ENCODE measurements at places on chromosomes 7 and 10.
A peak's percentile ranks its signal among the peaks of the same experiment; 100 is the strongest.

DNA sequence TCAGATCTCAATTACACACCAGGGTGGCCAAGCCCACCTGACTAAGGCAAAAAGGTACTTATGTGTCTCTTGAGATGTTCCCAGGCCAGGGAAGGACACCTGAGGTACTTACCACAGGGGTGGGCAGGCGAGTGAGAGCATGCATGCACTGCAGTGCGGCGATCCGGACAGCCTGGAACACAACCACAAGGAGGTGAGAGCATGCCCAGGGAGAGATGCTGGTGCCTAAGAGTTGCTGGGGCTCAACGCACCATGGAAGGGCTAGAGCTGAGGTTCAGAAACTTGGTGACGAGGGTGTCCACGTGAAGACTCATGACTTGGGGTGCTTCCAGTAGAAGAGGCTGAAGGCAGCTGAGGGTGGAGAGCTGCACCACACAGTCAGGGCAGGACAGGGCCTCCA is 13.1 kb downstream of the ZDHHC16 start:
- no peak for DNase-seq

- no peak for DNase-seq
Measured at GRCh38 chr10:42850931-42851330, 68.3 kb downstream of the BMS1 start.

GRCh38 chr10:80136134-80136571 is 3.6 kb downstream of the PLAC9 start:
- DNase-seq = no peak

- DNase-seq = peak; percentile 97
Measured at GRCh38 chr10:99659031-99659867, at the start of gene ENTPD7. ENTPD7 (plus strand) TSS chr10:99659509; CDS start chr10:99659957, 448 bp downstream.

GRCh38 chr10:97019213-97019844 is 166.4 kb downstream of the SLIT1 start:
- no peak for DNase-seq

- no peak for DNase-seq
Measured at GRCh38 chr10:1576467-1577372, 160.6 kb downstream of the ADARB2 start.
